Sigmoid colon (tissue), 7 donors: ENCODE measurements at places on chromosomes 4 and X.

DNA sequence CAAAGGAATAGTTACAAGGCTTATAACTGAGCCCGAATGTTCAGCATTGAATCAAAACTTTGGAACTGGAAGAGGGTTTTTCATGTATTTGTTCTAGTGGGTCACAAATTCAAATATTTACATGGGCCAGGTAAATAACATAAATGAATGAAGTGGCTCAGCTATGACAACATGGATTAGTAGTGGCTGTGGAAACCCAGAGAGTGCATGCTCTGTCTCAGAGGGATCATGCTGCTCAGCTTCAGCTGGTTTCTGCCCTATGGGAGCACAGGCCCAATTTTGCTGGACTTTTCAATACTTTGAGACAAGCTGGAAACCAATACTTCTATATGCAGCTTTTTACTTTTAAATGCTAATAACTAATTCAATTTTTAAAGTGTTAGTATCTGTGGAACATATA, 394.0 kb upstream of the TEX13C start:
- H3K4me3 ChIP-seq, result no peak overlapping the region
- no peaks in the 10 kb centered on the region for H3K27me3 ChIP-seq
- no peak for DNase-seq
- H3K4me1 ChIP-seq, result no peaks in the 10 kb centered on the region

- no peaks in the 10 kb centered on the region for H3K4me1 ChIP-seq
- H3K27me3 ChIP-seq, result no peaks in the 10 kb centered on the region
- DNase-seq, result no peak
- no peak overlapping the region for H3K4me3 ChIP-seq
- H3K36me3 ChIP-seq, result no peaks in the 10 kb centered on the region
- no peak overlapping the region for H3K27ac ChIP-seq
Measured at GRCh38 chrX:135480076-135480475, 40.4 kb upstream of the INTS6L start.

DNA sequence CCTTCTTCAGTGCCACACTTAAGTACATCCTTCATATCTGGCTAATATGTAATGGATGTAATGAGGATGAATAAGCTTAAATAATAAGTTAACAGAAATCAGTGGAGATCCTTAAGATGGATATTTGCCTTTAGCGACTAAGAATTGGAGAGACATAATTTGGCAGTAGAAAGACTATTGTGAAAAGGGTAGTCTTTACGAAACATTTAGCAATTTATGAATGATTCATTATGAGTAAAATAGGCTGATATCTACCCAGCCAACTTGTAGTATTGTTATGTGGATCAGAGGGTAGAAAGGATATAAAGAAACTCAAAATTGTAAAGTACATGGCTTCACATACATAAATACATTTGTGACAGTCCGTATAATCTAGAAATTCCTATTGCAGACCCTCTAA, 2371.8 kb downstream of the PCDH7 start:
- H3K4me3 ChIP-seq, result no peak overlapping the region
- H3K4me1 ChIP-seq, result no peaks in the 10 kb centered on the region
- DNase-seq, result no peak
- H3K36me3 ChIP-seq, result no peaks in the 10 kb centered on the region
- H3K27me3 ChIP-seq, result no peaks in the 10 kb centered on the region

DNA sequence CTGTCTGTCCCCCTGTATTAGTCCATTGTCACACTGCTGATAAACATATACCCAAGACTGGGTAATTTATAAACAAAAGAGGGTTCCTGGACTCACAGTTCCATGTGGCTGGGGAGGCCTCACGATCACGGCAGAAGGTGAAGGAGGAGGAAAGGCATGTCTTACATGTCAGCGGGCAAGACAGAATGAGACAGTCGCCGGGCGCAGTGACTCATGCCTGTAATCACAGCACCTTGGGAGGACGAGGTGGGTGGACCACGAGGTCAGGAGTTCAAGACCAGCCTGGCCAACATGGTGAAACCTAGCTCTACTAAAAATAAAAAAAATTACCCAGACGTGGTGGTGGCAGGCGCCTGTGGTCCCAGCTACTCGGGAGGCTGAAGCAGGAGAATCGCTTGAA, 24.7 kb downstream of the IL3RA start:
- H3K27ac ChIP-seq, result no peak overlapping the region
- H3K4me1 ChIP-seq, result no peaks in the 10 kb centered on the region
- no peaks in the 10 kb centered on the region for H3K27me3 ChIP-seq
- peaks cover 13% of the 10 kb centered on the region for H3K36me3 ChIP-seq
- DNase-seq, result no peak
- no peak overlapping the region for H3K4me3 ChIP-seq

DNA sequence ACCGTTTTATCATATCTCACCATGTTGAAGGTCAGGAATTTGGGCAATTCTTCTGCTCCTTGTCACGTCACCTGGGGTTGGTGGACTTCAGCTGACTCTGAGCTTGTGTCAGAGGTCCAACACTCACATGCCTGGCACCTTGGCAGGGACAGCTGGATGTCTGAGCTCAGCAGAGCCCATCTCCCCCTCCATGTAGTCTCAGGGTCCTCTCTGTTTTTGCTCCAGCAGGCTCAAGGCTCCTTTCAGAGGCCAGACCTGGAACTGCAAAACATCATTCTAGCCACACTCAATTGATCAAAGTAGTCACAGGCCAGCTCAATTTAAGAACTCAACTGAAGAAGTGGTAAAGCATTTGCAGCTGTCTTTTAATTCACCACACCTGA, 45.4 kb downstream of the EDNRA start:
- peak overlapping the region; percentile 16 for H3K27ac ChIP-seq
- H3K27me3 ChIP-seq, result no peaks in the 10 kb centered on the region
- no peaks in the 10 kb centered on the region for H3K36me3 ChIP-seq
- H3K4me1 ChIP-seq, result no peaks in the 10 kb centered on the region
- DNase-seq, result no peak
